ENCODE measurements at places on chromosomes 2 and 18. TPM values are rescaled to one million over a fixed set of nuclear protein-coding genes. Genes with fewer than 3 reads are reported as not detected.

DNA sequence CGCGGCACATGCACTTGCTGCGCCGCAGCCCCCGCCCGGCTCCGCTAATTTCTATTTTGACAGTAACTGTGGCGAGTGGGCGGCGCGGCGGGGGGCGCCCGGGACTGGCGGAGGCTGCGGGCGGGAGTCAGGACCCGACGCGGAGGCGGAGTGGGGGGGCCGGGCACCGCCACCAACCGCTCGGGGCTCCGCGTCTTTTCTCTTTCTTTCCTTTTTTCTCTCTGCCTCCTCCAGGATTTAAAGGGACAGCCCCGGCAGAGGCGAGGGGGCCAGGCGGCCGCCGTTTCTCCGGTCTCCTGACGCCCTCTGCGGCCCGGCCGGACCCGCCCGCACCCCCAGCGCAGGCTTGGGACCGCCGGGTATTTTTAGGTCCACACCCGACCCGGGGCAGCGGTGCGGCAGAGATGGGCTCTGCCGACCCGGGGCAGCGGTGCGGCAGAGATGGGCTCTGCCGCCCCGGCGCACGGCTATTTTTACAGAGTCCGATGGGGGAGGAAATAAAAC is 460 bp upstream of the ZBTB7C start:
- peak; percentile 49 for DNase-seq
- H3K27ac ChIP-seq = no peak overlapping the region
- peak overlapping the region; percentile 84 for H3K4me3 ChIP-seq
- H3K36me3 ChIP-seq = no peaks in the 10 kb centered on the region
- peaks cover 70% of the 10 kb centered on the region for H3K27me3 ChIP-seq
- peaks cover 21% of the 10 kb centered on the region for H3K4me1 ChIP-seq

DNA sequence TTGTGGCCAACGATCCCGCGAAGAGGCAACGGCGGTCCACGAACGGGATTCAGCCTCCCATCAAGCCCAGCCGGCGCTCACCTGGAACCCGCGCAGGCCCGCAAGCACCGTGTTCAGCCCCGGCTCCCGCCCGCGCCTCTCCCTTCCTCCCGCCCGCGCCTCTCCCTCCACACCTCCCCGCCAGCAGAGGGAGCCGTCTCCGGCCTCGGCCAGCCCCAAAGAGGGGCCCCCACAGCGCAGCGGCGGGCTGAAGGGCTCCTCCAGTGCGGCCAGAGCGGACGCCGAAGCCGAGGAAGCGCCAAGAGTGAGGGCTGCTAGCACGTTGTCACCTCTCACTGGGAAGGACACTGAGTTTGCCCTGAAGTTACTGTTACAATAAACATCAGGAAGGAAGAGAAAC is 55.3 kb upstream of the LAPTM4A start:
- H3K27ac ChIP-seq = no peak overlapping the region
- no peaks in the 10 kb centered on the region for H3K4me1 ChIP-seq
- peaks cover 6% of the 10 kb centered on the region for H3K27me3 ChIP-seq
- no peaks in the 10 kb centered on the region for H3K36me3 ChIP-seq
- DNase-seq = peak; percentile 88

GRCh38 chr2:96537734-96538486 is 1.4 kb downstream of the ARID5A start:
- no peak overlapping the region for H3K27ac ChIP-seq
- peak; percentile 42 for DNase-seq
- peaks cover 39% of the 10 kb centered on the region for H3K27me3 ChIP-seq
- no peaks in the 10 kb centered on the region for H3K36me3 ChIP-seq
- peak overlapping the region; percentile 77 for H3K4me3 ChIP-seq
- peaks cover 27% of the 10 kb centered on the region for H3K4me1 ChIP-seq

DNA sequence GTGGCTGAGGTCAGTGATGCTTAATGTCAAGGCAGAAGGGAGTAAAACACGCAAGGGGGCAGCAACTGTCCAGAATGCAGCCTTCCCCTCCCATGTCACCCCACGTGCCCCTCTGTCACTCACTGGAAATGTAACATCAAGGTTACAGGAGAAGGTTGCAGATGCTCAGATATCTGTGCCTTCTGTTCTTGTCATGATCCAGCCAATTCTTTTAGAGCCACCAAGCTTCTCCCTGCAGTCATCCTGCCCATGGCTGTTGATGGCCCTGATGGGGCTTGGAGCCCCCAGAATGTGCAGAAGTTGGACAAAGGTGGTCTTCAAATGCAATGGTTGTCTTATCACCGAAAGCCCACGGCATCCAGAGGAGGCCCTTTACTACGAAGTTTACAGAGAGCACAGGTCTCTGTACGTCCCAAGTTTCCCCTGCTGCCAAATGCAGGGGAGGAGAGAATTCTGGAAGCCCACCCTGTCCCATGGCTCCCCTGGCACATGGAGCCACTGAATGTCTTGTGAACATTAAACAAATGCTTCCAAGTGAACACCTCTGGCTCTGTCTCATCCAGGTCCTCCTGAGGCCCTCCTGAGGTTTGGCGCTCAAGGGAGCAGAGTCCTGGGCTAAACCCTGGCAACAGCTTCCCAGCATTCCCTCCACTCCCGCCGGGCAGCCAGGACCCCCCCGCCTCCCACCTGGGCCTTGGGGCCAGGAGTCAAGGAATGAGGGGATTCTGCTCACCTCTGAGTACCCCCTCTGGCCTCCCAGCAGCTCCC is 4.5 kb upstream of the GPR55 start:
- H3K4me3 ChIP-seq = no peak overlapping the region
- no peak for DNase-seq
- no peaks in the 10 kb centered on the region for H3K27me3 ChIP-seq
- H3K27ac ChIP-seq = no peak overlapping the region

The CYS1 gene
- 0.04 TPM for total RNA-seq

The NOL4 gene
- total RNA-seq = 4.4 TPM

All from GM23338 (cell line).